ENCODE measurements at places on chromosomes 12 and 14.

DNA sequence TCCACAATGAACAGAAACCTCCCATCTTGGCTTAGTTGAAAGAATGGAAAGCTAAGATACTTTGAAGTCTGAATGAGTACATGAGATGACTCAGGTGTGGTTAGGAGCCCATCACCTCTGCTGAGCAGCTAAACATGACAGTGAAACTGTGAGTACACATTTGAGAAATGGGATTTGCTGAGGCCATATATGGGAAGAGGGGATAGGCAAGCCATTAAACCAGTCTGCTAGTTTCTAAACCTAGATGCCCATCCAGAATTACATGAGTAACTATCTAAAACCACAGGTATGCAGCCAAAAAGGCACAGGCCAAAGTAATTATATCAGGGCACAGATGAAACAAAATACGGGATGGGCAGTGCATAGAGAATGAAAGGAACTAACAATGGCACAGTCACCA lies 41.2 kb downstream of the NKX2-1 start:
- no peak for DNase-seq

DNA sequence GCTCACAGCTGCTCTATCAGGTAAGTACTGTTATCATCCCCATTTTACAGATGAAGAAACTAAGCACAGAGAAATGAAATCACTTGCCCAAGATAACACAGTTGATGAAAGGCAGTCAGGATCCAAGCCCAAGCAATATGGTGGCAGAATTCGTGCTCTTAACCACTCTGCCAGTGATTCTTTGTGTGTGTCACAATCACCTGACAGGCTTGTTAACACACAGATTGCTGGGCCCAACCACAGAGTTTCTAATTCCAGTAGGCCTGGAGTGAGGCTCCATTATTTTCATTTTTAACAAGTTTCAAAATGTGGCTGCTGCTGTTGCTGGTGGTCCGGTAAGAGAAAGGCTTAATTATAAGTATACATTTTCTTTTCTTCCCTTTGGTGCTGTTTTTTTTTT lies 134.2 kb downstream of the TGFB3 start:
- DNase-seq, result no peak

GRCh38 chr14:82244791-82245190 lies 711.1 kb upstream of the SEL1L start:
- no peak for DNase-seq

- no peak for DNase-seq
These were observed 280.2 kb downstream of the CACNA1C start for GRCh38 chr12:2332947-2333346.

GRCh38 chr12:53115891-53116648 lies 12.8 kb downstream of the SOAT2 start:
- DNase-seq, result no peak

- DNase-seq, result peak; percentile 75
These were observed 3.6 kb upstream of the P2RX2 start for GRCh38 chr12:132614861-132615578.

GRCh38 chr12:121960541-121960940 lies 42.1 kb downstream of the CFAP251 start:
- no peak for DNase-seq

DNA sequence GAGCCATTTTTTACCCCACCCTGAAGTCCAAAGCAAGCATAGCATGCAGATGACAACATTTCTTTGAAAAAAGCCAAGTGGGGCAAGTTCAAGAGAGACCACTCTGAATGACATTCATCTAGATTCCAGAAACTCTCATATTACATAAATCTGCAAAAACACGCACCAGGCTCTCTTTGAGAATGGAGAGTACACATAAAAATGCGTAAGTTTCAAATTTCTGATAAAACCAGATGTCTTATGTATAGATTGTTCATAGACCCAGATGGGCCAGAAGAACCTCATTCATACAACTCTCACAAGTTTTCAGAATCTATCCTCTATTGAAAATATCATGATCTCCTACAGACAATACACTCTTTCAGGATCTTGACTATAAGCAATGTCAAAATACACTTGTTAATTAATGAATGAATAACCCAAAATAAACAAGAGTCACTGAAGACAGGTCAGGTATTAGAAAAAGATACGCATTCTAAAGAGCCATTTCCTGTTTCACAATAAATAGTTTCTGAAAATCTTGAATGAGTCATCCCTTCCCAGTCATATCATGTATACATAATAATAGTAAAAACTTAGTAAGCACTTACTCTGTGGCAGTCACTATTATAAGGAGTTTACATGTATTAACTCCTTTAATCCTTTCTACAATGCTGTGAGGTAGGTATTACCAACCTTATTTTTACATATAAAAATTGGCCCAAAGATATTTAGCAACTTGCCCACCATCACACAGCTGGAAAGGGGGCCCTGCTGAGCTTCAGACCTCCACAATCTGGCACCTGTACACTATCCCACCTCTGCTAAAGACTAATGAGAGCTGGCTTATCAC lies 72.0 kb downstream of the PPP2R5E start:
- DNase-seq, result peak; percentile 4

- peak; percentile 47 for DNase-seq
These were observed 584 bp downstream of the VRK1 start for GRCh38 chr14:96797582-96798349.

DNA sequence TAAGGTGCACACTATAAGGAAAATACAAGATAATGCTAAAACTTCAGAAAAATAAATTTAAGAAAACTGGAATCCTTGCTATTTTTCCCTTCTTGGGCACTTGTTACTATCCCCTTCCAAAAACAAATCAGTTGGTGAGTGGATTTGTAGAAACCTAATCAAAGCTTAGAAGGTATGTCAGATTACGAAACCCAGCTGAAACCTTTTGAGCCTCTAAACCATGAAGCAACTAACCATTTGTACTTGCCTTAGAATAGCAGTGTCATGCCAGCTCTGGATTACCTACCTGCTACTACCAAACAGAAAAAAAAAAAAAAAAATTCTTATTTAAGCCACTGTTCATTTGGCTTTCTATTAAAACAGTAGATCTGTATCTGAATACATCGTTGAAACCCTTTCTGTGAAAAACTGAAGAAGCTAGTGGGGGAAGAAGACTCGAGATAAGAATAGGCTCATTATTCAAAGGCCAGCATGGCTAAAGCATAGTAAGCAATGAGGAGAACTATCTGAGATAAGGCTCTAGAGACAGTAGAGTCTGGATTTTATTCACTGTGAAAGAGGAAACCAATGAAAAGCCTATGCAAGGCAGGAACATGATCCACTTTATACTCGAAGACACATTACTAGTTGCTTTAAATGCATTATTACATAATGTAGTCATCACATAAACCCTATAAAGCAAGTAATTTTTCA lies 30.2 kb downstream of the OSBPL8 start:
- no peak for DNase-seq

GRCh38 chr14:52703664-52704063 lies 3.3 kb upstream of the PSMC6 start:
- DNase-seq, result no peak

GRCh38 chr12:34295366-34296142 lies 273.3 kb downstream of the ALG10 start:
- no peak for DNase-seq

DNA sequence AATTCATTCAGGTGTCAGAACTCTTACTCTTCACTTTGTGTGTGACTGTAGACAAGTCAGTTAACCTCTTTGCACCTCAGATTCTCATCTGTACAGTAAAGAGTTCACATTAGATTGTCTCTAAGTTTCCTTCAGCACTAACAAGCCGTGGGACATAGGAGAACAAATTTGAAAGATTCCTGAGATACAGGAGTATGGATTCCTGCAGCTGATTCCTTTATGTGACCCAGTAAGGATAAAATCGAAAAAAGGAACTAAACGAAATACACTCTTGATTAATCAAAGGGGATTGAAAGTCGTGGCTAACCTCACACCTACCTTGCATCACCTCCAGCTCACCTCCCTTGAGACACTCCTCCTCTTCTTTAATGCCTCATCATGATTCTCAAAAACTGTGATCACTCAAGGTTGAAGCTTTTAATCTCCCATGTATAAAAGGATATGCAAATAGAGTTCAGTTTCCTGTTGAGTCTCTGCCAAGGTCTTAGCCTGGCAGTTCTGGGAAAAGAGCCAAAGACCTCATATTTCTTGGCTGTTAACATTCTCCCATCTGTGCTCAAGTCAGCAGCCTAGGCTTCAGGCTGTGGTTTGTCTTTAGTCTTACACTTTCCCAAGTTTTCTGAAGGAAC lies 156.6 kb downstream of the DAD1 start:
- peak; percentile 80 for DNase-seq

DNA sequence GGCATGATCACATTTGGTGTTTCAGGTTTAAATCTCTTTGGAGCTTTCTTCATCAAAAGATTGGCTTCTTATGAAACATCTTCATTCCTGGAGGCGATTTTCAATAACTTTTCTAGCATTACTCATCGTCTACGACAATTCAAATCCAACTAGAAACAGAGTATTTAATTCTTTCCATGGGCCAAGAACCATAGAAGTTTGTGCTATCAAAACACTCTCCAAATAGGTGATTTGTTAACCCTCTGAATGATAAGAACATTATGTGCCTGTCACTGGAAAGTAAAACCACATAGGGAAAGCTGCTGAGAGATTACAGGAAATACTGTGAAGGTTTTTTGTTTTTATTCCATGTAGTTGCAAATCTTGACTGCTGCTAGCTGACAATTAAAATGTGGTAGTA lies 6.9 kb upstream of the DCN start:
- no peak for DNase-seq

- DNase-seq, result no peak
These were observed 117.7 kb upstream of the C14orf180 start for GRCh38 chr14:104461676-104462449.

GRCh38 chr12:115500872-115501271 lies 776.6 kb downstream of the MED13L start:
- DNase-seq, result no peak

All from AML-193 (cell line).